ENCODE measurements at places on chromosomes 6 and 20. TPM values are rescaled to one million over a fixed set of nuclear protein-coding genes. Genes with fewer than 3 reads are reported as not detected.

Gene MAP7
- 1.4 TPM for total RNA-seq

Gene VSX1
- not detected for total RNA-seq

Gene CCM2L
- not detected for total RNA-seq

Gene POU5F1
- not detected for total RNA-seq

Gene CLPSL2
- not detected for total RNA-seq

Gene RSPH4A
- total RNA-seq = 0.37 TPM

Gene LRRC73
- 0.10 TPM for total RNA-seq

Gene MRPS18B
- total RNA-seq = 39.0 TPM

Gene SEC23B
- total RNA-seq = 116 TPM

Gene HLA-DMB
- 19.2 TPM for total RNA-seq

Gene SAPCD1
- 12.8 TPM for total RNA-seq

Gene SNX5
- 174 TPM for total RNA-seq

Gene EPPIN
- not detected for total RNA-seq

Gene GABRR2
- total RNA-seq = 1.4 TPM

Gene ZNF334
- total RNA-seq = 1.3 TPM

Gene MBOAT1
- total RNA-seq = 21.5 TPM

Gene HLA-A
- total RNA-seq = 2,407 TPM
